ENCODE measurements at places on chromosomes 11 and 22.

DNA sequence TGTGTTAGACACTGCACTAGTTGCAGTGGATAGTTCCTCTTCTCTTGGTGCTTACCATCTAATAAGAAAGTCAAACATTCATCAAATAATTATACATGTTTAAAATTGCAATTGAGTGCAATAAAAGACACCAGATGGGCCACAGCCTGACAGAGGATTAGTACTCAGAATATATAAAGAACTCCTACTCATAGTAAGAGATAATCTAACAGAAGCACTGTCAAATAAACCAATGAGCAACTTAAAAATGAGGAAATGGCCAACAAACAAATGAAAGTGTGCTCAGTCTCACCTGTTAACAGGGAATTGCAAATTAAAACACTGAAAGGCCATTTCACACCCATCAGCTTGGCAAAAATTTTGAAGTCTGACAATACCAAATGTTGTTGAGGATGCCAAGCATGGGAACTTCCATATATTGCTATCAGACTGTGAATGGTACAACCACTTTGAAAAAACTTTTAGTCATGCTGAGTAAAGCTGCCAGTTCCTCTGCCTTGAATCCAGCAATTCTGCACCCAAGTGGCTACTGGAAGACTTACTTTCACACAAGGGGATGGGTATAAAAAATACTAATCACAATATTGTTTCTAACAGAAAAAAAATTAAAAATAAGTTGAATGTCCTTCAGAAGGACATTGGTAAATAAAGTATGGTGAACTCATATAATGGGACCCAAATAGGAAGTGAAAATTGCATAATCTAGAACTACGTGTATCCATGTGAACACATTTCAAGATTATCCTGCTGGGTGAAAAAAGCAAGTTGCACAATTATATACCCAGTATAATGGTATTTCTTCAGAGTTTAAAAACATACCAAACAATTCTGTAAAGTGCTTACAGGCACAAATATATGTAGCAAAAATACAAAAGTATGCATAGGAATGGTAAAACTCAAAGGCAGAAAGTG lies 41.4 kb upstream of the CREB3L1 start:
- DNase-seq = no peak

- DNase-seq = no peak
These were observed 426.1 kb upstream of the CADM1 start for GRCh38 chr11:115930291-115930690.

DNA sequence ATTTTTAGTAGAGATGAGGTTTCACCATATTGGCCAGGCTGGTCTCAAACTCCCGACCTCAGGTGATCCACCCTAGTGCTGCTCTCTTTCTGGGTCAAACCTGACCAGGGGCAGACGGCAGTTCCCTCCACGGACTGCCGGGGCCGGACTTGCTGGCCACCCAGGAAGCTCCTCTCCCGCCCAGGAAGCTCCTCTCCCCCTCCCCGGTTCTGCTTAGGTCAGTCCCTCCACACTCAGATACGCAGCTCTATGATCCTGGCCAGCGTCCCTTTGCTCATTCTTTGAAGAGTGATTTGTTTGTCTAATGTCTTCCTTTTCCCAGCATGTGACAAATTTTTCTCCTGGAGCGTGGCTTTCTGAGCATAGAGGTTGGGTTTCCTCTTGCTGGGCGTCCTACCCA lies 125.3 kb upstream of the B3GAT1 start:
- no peak for DNase-seq

DNA sequence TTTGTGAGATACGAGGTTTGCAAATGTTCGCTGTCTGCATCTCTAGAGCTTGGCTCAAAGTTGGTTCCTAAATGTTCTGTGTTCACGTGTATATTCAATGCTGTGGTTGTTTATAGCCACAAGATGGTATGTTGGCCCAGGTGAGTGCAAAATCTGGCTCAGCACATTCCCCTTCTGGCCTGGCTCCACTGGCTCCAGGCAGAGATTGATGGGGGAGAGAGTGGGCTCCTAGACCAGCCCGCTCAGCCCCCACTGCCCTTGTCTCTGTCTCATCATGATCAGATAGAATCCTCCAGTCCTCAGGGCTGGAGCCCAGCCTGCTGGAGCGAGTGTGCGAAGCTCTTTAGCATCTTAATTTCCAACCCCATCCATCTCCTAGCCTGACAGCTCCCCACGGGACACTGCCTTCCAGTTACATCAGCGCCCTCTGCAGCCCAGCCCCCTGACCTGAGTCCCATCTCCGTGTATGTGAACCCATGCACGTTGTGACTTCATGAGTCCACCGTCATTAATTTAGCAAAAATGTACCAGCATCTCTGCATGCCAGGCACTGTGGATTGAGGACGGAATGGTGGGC lies 2.0 kb downstream of the P2RX3 start:
- DNase-seq = no peak

DNA sequence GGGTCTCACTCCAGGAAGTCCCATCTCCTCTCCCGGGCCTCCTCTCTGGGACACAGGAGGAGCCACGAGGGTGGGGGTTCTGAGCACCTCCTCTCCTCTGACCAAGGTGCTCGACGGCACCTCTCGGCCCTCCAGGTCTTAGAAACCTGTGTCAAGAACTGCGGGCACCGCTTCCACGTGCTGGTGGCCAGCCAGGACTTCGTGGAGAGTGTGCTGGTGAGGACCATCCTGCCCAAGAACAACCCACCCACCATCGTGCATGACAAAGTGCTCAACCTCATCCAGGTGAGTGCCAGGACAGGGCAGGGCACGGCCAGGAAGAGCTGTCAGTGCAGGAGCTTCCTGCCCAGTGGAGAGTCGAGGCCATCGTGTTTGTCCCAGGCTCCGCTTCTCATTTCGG lies 23.2 kb downstream of the TOM1 start:
- DNase-seq = no peak

DNA sequence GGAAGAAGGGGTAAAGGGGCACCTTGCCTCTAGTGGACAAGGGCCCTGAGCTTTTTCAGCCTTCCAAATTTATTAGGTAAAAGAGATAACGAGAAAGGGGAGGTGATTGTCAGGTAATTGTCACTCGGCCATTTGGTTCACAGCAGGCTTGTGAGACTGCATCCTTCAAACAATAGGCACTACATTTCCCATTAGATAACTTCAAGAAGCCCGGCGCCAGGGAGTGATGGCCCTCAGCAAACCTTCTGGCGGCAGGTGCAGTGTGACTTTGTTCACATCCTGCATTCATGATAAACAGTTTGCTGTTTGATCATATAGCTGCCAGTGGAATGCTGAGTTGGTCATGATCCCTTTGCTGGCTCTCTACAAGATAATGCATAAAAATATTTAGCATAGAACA lies 185.1 kb downstream of the CWF19L2 start:
- DNase-seq = no peak

- no peak for DNase-seq
These were observed 65.3 kb upstream of the SLN start for GRCh38 chr11:107777110-107777509.

GRCh38 chr11:62543680-62544444 lies 2.7 kb downstream of the AHNAK start:
- no peak for DNase-seq

DNA sequence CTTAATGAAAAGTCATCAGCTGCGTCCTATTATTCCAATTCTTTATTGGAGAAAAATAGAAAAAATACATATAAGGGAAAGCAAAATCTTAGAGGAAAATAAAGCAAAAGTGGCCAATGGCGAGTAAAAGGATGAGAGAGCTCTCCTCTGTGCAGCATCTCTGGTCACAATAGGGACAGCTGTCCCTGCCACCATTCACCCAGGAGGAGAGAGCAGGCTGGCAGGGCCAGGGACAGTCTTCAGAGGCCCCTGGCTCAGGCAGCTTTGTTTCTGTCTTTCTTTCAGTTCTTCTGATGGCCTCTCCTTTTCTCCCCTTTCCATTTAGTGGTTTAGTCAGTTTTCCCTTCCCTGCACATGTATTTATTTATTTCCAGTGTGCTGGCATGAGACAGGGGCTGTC lies 941.3 kb downstream of the NTM start:
- no peak for DNase-seq

DNA sequence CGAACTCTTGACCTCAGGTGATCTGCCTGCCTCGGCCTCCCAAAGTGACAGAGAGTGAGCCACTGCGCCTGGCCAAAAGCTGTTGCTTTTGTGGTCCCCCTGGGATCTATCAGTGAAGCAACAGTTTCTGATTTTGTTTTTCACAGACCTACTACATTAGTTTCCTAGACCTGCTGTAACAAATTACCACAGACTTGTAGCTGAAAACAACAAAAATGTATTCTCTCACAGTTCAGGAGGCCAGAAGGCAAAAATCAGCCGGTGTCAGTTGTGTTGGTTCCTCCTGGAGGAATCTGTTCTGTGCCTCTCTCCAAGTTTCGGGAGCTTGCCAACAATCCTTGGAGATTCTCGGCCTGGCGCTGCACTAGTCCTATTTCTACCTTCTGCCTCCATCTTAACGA lies 8.5 kb upstream of the SLC35C1 start:
- no peak for DNase-seq

DNA sequence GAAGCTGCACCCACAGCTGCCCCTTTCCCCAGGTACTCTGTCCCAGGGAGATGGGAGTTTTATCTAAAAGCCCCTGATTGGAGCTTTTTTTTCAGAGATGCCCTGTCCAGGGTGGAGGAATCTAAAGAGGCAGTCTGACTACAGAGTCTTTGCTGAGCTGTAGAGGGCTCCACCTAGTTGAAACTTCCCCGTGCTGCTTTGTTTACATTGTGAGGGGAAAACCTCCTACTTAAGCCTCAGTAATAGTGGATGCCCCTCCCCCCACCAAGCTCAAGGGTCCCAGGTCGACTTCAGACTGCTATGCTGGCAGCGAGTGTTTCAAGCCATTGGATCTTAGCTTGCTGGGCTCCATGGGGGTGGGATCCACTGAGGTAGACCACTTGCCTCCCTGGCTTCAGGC lies 470.1 kb upstream of the LARGE1 start:
- no peak for DNase-seq

DNA sequence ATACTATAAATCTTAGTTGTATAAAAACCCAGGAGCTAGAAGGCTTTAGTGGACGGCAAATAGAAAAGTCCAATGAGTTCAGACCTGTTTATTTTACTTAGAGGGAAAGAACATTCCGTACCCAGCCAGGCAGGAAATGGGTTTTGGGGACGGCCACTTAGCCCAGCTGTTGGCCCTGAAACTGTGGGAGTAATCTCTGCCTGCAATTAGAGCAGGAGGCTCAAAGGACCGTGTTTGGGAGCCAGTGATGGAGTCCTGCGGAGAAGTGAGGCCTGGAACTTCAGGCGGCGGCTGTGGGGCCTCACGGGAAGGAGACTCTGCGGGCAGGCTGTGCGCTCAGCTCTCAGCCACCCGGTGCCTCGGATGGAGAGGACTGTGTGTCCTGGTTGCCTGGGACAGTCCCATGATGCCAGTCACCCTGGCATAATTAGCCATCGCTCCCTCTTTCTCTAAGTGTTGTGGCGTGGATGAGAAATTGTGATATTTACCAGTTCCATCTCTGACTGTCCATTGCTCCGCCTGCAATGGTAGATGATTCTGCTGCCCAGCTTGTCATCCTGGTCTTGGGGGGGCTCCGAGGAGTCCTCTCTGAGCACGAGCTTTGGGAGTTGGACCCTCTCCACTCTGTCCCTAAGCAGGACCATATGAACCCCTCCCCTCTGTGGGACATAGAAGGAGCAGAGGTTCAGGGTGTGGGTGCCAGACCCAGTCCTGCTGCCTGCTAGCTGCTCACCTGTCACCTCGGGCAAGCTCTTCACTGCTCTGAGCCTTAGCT lies 530.3 kb downstream of the TBC1D22A start:
- DNase-seq = no peak

DNA sequence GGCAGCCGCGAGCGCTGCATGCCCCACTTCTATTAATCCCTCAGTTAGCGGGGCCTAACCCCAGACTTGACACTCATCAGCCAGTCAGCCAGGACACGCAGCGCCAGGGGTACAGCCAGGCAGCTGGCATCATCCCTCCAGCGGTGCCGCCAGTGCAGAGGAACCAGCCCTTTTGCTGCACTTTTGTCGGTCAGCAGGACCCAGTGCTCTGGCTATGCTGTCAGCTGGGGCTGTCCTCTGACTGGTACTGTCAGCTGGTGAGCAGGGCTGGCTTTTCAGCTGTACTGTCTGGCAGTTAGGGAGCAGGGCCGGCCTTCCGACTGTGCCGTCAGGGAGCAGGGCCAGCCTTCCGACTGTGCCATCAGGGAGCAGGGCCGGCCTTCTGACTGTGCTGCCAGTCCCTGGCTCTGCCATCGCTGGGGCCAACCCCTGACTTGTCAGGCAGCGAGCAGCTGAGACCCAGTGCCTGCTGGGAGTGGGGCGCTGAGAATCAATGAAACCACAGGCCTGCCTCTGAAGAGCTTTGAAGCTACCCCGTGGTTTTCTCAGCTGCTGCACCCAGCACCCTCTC lies 115.4 kb downstream of the KIAA1671 start:
- DNase-seq = peak; percentile 94

DNA sequence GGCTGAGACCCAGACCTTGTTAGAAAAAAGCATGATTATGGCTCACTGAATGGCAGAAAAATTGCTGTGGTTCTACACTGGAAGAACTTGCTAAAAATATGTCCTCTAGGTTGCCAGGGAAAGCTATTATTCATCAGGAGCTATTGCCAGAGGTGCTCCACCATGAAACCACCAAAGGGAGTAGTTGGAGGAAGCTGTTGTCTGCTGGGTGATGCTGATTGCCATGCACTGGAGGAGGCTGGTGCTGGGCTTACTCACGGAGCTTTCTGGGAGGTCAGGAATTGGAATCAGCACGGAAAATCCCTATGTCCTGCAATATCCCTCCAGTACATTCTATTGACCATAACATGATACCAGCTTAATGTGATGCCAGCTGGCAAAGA lies 199.6 kb upstream of the ZBED5 start:
- DNase-seq = no peak

DNA sequence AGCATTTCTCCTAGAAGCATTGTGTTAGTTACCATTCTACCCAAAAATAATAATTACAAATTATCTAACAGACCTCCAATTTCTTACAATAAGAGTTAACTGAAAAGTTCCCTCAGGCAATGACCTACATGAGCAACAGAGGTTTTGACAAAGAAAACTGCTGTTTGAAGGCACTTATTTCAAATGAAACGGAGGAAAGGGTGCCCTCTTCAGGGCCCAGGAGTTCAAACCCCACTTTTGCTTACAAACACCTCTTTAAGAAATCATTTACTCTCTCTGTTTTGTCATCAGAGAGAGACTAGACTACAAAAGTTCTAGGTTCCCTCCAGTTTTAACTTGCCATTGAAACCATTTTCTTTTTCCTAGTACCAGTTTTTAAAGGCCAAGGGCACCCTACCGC lies 56.7 kb downstream of the AMBRA1 start:
- DNase-seq = no peak

GRCh38 chr22:27872488-27872887 lies 46.6 kb downstream of the PITPNB start:
- DNase-seq = no peak

- no peak for DNase-seq
These were observed 21.6 kb downstream of the MAPK1 start for GRCh38 chr22:21845558-21846453.

DNA sequence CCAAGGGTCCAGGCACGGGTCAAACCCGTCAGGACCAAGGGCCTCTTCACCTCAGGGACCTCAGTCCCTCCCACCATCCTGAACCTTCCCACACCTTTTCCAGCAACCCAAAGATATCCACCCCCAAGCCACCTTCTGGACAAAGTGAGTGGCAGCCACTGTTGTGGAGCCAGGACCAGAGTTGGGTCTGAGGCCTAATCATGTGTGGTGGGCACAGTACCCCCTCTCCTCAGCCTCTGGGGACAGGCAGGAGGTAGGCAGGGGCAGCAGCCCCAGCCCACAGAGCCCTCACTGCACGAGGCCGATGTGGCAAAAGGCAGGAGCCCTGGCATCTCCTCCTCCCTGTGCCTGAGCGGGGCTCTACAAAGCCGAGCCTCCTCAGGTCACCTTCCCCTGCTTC lies 2.5 kb downstream of the KCNJ11 start:
- DNase-seq = no peak

All from CD4-positive, alpha-beta memory T cell (primary cell).